CD8-positive, alpha-beta memory T cell (primary cell): ENCODE measurements at places on chromosomes 12 and 14.

- H3K27ac ChIP-seq: no peak overlapping the region
- DNase-seq: no peak
- H3K36me3 ChIP-seq: no peaks in the 10 kb centered on the region
- no peaks in the 10 kb centered on the region for H3K4me1 ChIP-seq
- no peak overlapping the region for H3K4me3 ChIP-seq
- H3K27me3 ChIP-seq: no peaks in the 10 kb centered on the region
Measured at GRCh38 chr12:117388951-117389446, 27.6 kb upstream of the NOS1 start.

GRCh38 chr12:46786774-46787173, 39.0 kb downstream of the SLC38A4 start:
- H3K27me3 ChIP-seq: no peaks in the 10 kb centered on the region
- H3K4me3 ChIP-seq: no peak overlapping the region
- H3K27ac ChIP-seq: no peak overlapping the region
- no peaks in the 10 kb centered on the region for H3K4me1 ChIP-seq
- no peak for DNase-seq
- H3K36me3 ChIP-seq: no peaks in the 10 kb centered on the region

- no peak overlapping the region for H3K4me3 ChIP-seq
- no peaks in the 10 kb centered on the region for H3K27me3 ChIP-seq
- H3K4me1 ChIP-seq: no peaks in the 10 kb centered on the region
- DNase-seq: no peak
- H3K36me3 ChIP-seq: no peaks in the 10 kb centered on the region
Measured at GRCh38 chr14:39581474-39581873, 149.2 kb upstream of the FBXO33 start.

GRCh38 chr12:12201274-12201758, 65.5 kb downstream of the LRP6 start:
- peaks cover 8% of the 10 kb centered on the region for H3K27me3 ChIP-seq
- no peaks in the 10 kb centered on the region for H3K36me3 ChIP-seq
- no peaks in the 10 kb centered on the region for H3K4me1 ChIP-seq
- H3K4me3 ChIP-seq: no peak overlapping the region
- H3K27ac ChIP-seq: no peak overlapping the region

DNA sequence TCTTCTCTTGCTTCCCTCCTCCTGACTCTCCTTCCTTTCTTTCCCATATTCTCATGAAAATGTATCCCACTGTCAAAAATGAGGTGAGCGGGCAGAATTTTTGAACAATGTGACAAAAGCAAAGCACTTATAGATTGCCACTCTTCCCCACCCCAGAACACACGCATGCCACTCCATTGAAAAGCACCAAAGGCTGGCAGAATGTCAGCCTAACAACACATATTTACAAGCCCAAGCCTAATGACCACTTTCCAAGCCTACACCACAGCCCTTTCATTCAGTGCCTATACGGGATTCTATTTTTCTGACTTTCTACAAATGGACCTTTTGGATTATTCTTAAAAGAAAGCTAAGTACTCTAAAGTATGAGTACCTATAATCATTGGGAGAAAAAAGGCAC, 62.9 kb upstream of the METAP2 start:
- H3K4me3 ChIP-seq: no peak overlapping the region
- no peak overlapping the region for H3K27ac ChIP-seq
- no peaks in the 10 kb centered on the region for H3K36me3 ChIP-seq
- H3K27me3 ChIP-seq: no peaks in the 10 kb centered on the region
- DNase-seq: no peak

- H3K27me3 ChIP-seq: no peaks in the 10 kb centered on the region
- no peak overlapping the region for H3K4me3 ChIP-seq
- H3K4me1 ChIP-seq: peaks cover 4% of the 10 kb centered on the region
Measured at GRCh38 chr12:89889062-89889461, 180.4 kb upstream of the ATP2B1 start.

- H3K27me3 ChIP-seq: no peaks in the 10 kb centered on the region
- H3K27ac ChIP-seq: no peak overlapping the region
- no peak overlapping the region for H3K4me3 ChIP-seq
- no peaks in the 10 kb centered on the region for H3K4me1 ChIP-seq
- no peak for DNase-seq
Measured at GRCh38 chr12:115953450-115953849, 324.0 kb downstream of the MED13L start.
